ENCODE measurements at places on chromosomes 5 and 9.

- no peak for DNase-seq
Measured at GRCh38 chr5:776862-777711, 7.4 kb downstream of the ZDHHC11B start.

GRCh38 chr5:56460681-56461191 lies 227.6 kb upstream of the ANKRD55 start:
- no peak for DNase-seq

GRCh38 chr5:175922192-175922885 lies 45.8 kb downstream of the THOC3 start:
- DNase-seq, result no peak

GRCh38 chr5:143244000-143244736 lies 159.3 kb downstream of the NR3C1 start:
- DNase-seq, result no peak

- DNase-seq, result no peak
Measured at GRCh38 chr9:129750013-129750638, 2.7 kb downstream of the PTGES start.

DNA sequence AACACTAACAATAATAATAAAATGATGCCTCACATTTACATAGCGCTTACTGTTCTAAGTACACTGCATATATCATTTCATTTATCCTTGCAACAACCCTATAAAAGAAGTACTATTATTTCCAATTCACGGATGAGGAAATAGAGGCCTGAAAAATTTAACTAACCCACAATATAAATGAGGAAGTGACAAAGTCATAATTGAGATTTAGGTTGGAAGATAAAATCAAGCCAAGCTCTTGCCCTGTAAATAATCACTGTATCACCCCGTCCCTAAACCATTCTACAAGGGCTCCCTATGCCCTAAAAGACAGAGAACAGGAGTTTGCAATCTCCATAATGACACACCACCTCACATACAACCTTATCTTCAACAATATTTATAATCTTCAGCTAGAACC lies 49.6 kb downstream of the STRBP start:
- no peak for DNase-seq

GRCh38 chr5:112417931-112418658 lies 982 bp downstream of the EPB41L4A start:
- no peak for DNase-seq

- DNase-seq, result no peak
Measured at GRCh38 chr9:89379508-89380115, 61.3 kb downstream of the SECISBP2 start.

DNA sequence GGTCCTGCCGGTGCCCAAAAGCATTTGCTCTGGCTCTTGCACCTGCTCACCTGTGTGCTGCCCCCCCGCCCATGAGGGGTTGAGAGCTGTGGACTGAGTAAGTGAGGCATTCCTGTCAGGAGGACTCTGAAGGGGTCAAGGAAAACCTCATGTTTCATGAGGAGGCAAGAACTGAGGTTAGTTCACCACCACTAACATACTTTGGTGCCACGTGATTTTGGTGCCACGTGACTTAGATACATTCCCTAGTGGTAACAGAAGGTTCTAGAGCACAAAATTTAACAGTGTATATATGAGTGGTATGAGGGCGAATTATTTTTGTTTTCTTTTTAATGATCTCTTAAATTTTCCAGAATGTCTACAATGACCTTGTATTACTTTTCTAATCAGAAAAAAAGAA lies 6.3 kb upstream of the IL12B start:
- DNase-seq, result no peak

GRCh38 chr5:114319821-114320220 lies 42.0 kb upstream of the KCNN2 start:
- no peak for DNase-seq

GRCh38 chr9:113621980-113622379 lies 158.5 kb downstream of the RGS3 start:
- no peak for DNase-seq

- no peak for DNase-seq
Measured at GRCh38 chr9:3045153-3045552, 201.3 kb upstream of the PUM3 start.

DNA sequence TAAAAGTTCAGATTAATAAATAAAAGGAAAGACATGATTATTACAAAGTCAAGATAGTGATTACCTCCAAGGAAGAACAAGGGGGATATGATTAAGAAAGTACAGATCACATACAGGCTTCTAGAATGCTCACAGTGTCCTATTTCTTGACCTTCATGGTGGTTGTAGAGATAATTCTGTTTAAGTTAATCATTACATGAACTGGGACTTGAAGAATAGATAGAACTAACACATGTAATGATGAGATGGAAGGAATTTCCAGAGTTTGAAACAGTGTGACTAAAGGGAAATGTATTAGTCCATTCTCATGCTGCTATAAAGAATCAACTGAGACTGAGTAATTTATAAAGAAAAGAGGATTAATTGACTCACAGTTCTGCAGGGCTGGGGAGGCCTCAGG lies 72.7 kb downstream of the LURAP1L start:
- DNase-seq, result no peak

DNA sequence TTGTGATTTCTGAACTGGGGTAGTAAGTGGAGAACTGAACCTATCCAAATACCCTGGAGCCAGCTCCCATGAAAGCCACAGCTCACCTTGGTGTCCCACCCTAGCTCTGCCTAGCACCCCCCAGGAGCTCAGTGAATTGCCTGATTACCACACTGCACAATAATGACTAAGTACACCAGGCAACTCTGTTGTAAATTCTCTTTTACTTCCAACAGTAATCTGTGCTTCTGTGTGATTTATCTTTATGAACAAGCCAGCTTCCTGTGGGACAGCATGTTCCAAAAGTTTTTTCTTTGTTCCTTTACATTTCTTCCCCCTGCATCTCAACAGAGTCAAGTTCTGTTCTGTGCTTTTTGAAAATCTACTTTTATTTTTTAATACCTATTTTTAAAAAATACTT lies 22.1 kb upstream of the GRPEL2 start:
- DNase-seq, result no peak

GRCh38 chr5:132277971-132278853 lies 16.0 kb upstream of the SLC22A4 start:
- no peak for DNase-seq

GRCh38 chr9:129838707-129839259 lies 3.5 kb downstream of the USP20 start:
- no peak for DNase-seq

DNA sequence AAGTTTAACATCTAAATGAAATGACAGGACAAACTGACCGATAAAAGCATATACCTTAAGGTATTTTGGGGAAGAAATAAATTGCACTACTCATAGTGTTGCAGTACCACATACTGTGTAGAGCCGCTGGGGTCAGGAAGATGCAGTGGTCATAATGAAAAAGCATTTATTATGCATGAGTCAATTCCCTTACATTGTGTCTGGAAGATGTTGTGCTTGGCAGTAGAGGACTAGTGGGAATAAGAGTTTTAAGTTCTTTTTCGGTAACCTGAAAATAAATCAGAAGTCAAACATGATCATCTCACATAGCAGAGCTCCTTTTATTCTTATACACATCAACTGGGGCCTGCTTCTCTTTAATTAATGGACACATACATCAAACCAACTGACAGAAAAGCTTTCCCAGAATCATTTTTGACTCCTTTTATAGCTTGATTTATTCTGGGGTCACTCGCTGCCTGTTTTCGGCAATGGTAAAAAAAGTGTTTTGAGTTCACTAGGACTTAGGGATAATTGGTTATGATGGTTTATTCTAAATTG lies 262.5 kb upstream of the CHD1 start:
- no peak for DNase-seq

- DNase-seq, result no peak
Measured at GRCh38 chr9:36888551-36888950, 145.5 kb downstream of the PAX5 start.

GRCh38 chr5:1511651-1512540 lies 11.9 kb downstream of the LPCAT1 start:
- DNase-seq, result no peak

DNA sequence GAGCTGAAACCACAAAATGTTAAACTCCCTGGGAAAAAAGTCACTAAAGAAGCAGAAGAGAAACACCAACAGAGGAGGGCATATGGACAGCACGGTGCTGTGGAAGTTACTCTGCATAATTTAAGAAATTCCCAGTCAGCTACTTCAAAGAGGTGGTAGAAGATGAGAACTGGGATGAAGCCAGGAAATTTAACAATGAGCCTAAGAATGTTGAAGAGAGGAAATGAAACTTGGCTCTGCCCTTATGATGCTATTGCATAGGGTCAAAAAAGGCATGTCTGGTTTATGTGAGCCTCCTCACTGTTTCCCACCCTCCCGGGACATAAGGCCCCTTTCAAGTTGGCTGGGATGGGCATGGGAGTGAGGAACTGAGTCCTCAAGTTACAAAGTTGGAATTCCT lies 25.4 kb upstream of the SNX18 start:
- DNase-seq, result no peak

GRCh38 chr9:123408313-123409262 lies 52.6 kb downstream of the CRB2 start:
- DNase-seq, result no peak

DNA sequence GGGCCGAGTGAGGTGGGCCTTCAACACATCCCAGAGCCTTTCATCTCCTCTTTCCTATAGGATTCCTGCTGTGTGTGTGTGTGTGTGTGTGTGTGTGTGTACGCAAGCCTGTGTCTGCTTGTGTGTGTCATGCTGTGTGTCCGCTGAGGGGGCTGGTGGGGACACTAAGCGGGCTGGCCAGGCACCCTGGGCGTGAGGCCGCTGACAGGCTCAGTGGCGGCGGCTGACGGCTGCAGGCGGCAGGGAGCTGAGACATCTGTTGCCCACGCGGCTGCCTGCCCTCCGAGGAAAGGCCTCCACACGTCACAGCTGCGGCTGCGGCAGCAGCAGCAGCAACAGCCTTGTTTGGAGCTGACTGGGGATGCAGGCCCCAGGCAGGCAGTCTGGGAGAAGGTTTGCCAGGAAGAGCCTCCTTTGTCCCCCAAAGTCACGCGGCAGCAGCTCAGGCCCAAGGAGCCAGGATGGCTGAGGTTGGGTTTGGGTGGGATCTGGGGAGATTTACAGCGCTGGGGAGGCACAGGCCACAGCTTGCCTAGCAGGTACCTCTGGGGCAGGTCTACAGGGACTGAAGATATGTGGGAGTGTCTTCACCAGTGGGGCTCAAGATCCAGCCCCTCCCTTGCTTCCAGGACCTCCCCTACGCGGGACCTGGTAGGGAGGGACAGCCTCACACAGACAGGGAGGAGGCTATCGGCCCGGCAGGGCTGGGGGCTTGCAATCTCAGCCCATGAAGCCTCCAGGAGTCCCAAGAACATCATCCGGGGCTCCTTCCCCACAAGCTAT lies 1.8 kb downstream of the PDLIM4 start:
- DNase-seq, result no peak
